Motor neuron (in vitro differentiated cells): ENCODE measurements at places on chromosomes 16 and 17. TPM values are rescaled to one million over a fixed set of nuclear protein-coding genes. Genes with fewer than 3 reads are reported as not detected.

GRCh38 chr16:72794986-72795385 lies 252.9 kb downstream of the ZFHX3 start:
- ATAC-seq: no peak

ASIC2 gene
- 2.0 and 2.2 TPM in 2 replicates for total RNA-seq

SLFN12 gene
- total RNA-seq: 11.4 and 11.6 TPM in 2 replicates

ZFPM1 gene
- total RNA-seq: 1.8 and 2.1 TPM in 2 replicates

KRT27 gene
- total RNA-seq: not detected in 2 replicates

TOX3 gene
- 3.4 and 4.5 TPM in 2 replicates for total RNA-seq

GRCh38 chr17:73933164-73933766 lies 270.2 kb upstream of the RPL38 start:
- ATAC-seq: no peak

RNF112 gene
- total RNA-seq: 1.7 and 3.6 TPM in 2 replicates

MYCBPAP gene
- total RNA-seq: 0.71 and 0.94 TPM in 2 replicates

BAIAP3 gene
- total RNA-seq: 0.16 and 0.71 TPM in 2 replicates

YBX2 gene
- total RNA-seq: 0.59 and 1.1 TPM in 2 replicates

SPATA33 gene
- 7.9 and 8.5 TPM in 2 replicates for total RNA-seq

GPR179 gene
- 0.97 and 1.7 TPM in 2 replicates for total RNA-seq

GRCh38 chr17:55426851-55427586 lies 5.4 kb upstream of the MMD start:
- ATAC-seq: no peak

RNF157 gene
- 35.2 and 37.2 TPM in 2 replicates for total RNA-seq

WSB1 gene
- total RNA-seq: 64.9 and 67.0 TPM in 2 replicates

DNA sequence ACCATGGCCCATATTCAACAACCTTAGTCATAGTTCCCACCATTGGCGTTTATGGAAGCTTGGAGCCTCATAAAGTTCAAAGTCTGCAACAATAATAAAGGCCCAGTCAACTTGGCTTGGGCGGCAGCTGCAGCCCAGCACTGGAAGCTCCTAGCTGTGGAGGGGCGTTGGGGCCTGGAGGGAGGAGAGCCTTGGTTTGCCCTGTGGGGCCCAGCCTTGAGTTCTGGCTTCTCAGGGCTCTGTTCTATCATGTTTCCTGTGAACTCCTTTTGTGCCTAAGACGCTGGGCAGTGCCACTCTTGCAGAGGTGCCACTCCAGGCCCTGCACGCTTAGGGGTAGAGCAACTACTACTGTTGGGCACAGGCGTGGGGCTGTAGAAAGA lies 927 bp upstream of the ENGASE start:
- ATAC-seq: no peak

GRCh38 chr16:66891797-66892196 lies 11.5 kb downstream of the PDP2 start:
- no peak for ATAC-seq

DNA sequence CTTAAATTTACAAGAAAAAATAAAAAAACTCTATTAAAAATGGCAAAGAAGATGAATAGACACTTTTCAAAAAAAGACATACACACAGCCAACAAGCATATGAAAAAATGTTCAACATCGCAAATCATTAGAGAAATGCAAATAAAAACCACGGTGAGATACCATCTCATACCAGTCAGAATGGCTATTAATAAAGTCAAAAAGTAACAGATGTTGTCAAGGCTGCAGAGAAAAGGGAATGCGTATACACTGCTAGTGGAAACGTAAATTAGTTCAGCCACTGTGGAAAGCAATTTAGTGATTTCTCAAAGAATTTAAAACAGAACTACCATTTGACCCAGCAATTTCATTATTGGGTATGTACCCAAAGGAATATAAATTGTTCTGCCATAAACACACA lies 31.4 kb downstream of the CAPNS2 start:
- no peak for ATAC-seq

COG8 gene
- 33.4 and 34.1 TPM in 2 replicates for total RNA-seq

DNA sequence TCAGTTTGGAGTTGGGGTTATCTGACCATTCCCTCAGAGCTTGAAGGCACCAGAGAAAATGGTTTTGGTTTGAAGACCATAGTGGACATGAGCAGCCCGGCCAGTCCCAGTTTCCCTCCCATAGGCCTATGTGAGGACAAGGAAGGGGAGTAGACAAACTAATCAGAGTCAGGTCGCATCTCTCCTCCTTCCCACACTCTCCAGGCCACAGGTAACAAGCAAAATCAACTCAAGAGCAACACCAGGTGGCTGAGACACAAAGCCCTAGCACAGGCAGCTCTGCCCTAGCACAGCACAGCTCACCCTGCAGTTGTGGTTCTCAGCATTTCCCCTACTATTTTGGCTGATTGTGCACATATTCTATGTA lies 7.2 kb downstream of the SUPT4H1 start:
- no peak for ATAC-seq

DNA sequence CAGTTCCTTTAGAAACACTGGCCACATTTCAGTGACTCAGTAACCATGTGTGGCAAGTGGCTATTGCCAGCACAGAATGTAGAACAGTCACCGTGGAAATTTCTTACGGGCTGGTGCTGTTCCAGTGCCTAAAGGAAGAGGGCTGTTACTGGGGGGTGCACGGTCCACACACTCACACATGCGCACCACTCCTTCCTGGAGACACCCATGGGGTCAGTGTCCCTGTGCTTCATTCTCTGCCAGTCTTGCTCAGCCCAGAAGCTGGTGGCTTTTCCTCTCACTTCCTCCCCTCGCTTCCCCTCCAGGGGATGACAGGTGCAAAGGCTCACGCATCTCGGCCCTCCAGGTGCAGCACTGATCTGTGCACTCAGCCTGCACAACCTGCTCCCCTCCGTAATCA lies 115.6 kb downstream of the CCDC182 start:
- ATAC-seq: no peak

DNA sequence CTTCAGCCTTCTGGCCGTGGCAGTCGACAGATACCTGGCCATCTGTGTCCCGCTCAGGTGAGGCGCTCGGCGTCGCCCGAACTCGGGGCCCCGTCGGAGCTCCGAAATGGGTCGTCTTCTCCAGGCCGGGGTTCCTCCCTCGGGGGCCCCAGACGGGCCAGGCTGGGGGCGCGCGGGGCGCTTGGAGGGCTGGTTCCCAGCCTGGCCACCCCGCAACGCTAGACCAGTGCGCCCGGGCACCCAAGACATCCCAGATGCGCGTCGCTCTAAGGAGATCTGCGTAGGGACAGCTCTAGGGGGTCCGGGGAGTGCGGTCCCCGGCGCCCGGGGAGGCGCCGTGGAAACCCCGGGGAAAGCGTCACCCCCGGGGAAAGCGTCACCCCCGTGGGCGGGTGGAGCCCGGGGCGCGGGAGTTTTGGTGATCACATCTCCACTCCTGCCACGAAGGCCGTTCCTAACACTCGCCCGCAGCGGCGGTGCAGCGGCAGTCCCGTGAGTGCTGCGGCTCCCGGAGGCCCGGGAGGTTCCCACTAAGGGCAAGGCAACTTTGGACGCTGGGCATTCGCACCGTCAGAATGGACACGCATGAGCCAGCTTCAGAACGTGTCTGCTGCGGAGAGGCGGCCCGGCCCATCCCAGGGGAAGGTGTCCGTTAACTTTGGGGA lies 729 bp downstream of the ADORA2B start:
- ATAC-seq: peak; percentile 46

DNA sequence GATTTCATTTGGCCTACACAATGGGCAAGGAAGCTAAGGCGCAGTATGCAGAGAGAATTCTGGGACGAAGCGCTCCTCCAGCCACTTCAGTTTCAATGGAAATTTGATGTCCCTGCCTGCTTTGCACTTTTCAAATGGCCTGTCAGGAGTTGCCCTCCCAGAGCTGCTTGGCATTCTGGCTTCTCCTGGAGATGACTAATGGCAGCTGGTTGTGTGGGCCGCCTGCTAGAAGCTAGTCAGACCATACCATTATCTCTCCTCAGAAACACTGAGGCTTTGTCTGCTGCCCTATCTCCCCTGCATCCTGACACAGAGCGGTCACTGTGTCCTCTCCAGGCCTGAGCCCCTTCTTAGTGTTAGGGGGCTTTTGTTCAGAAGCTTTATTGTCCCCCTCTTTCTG lies 180.1 kb downstream of the SPECC1 start:
- ATAC-seq: peak; percentile 5

DNA sequence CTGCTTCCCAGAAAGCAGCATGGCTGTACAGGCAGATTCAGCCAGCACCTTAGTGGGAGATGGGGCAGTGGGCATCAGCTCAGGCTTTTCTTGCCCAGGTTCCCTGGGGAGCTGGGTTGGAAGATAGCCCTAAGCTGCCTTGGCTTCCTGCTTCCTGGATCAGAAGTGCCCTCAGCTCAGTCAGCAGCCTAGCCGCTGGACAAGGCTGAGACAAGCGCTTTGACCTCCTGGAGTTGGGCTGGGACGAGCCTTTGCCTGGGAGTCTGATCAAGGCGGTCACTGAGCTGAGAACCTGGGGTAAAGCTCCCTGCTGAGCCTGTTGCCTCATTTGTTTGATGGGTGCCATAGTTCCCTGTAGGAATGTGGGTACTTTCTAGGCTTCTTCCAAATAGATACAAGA lies 190.0 kb downstream of the RAB11FIP4 start:
- ATAC-seq: no peak

WFDC1 gene
- 2.4 and 3.4 TPM in 2 replicates for total RNA-seq

- no peak for ATAC-seq
These were observed 11.7 kb upstream of the CNTNAP4 start for GRCh38 chr16:76265434-76266045.

- no peak for ATAC-seq
These were observed 17.4 kb downstream of the CCDC182 start for GRCh38 chr17:57727630-57728175.

JPT2 gene
- total RNA-seq: 93.7 and 96.7 TPM in 2 replicates

- ATAC-seq: no peak
These were observed 30.4 kb downstream of the ATP2C2 start for GRCh38 chr16:84398701-84399100.

CCL8 gene
- not detected in 2 replicates for total RNA-seq

DNA sequence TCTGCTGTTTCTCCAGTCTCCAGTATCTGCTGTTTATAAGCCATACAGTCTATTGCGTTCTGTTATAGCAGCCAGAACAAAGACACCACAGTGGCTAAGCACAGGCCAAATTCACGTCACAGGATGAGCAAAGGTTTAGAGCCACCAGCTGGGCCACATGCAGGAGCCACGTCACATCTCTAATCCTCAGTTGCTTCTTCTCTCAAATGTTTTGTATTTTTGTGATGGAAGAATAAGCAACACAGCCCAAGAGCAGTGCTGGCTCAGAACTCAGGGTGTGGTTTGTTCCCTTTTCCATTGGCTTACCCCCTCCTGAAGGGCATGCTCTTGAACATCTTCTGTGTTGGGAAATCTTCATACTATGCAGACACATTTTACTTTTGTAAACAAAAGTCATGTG lies 309.4 kb upstream of the CDH5 start:
- peak; percentile 56 for ATAC-seq

GRB7 gene
- 0.97 and 2.0 TPM in 2 replicates for total RNA-seq

CD300H gene
- not detected in 2 replicates for total RNA-seq

- no peak for ATAC-seq
These were observed 375.7 kb upstream of the DYNLRB2 start for GRCh38 chr16:80164966-80165550.

EVPL gene
- total RNA-seq: 0.21 and 0.23 TPM in 2 replicates
